ENCODE measurements at places on chromosomes 11 and 22.
A peak's percentile ranks its signal among the peaks of the same experiment; 100 is the strongest.

GRCh38 chr22:36904260-36904880 is 9.1 kb upstream of the CSF2RB start:
- DNase-seq = no peak

- DNase-seq = no peak
Observed at GRCh38 chr11:64015935-64016845, 19.5 kb upstream of the FLRT1 start.

DNA sequence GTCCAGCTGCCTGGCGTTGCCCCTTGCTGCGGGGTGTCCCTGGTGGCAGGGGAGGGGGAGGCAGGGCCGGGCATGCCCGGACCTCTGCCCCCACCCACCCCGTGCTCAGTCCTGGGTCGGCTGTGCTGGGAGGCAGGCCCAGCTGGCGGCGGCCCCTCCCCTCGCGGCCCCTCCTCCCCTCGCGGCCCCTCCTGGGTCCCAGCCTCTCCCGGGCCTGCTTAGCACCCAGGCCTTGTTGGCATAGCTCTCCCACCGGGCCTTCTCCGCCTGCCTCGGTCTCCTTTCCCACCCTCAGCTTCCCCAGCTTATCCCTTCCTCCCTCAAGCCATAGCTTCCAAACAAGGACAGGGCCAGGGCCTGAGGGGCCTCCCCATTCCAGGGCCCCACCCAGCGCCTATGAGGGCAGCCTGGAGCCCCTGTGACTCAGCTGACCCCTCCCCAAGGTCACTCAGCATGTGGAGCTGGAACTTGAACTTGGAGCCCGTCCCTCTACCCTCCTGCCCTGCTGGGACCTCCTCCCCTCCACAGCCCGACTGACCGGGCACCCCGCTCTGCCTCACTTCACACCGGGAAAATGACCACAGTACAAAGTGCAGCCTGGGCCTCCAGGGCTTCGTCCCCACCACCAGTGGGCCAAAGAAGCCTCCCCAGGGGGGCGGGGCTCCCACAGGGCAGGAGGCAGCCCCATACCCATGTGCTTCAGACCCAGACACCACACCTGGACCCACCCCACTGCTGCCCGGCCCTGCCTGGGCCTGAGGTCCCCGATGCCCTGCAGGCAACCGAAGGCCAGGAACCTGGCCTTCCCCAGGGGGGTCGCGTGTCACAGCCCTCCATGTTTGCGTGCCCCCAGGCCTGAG is 1.2 kb downstream of the EPS8L2 start:
- DNase-seq = no peak

DNA sequence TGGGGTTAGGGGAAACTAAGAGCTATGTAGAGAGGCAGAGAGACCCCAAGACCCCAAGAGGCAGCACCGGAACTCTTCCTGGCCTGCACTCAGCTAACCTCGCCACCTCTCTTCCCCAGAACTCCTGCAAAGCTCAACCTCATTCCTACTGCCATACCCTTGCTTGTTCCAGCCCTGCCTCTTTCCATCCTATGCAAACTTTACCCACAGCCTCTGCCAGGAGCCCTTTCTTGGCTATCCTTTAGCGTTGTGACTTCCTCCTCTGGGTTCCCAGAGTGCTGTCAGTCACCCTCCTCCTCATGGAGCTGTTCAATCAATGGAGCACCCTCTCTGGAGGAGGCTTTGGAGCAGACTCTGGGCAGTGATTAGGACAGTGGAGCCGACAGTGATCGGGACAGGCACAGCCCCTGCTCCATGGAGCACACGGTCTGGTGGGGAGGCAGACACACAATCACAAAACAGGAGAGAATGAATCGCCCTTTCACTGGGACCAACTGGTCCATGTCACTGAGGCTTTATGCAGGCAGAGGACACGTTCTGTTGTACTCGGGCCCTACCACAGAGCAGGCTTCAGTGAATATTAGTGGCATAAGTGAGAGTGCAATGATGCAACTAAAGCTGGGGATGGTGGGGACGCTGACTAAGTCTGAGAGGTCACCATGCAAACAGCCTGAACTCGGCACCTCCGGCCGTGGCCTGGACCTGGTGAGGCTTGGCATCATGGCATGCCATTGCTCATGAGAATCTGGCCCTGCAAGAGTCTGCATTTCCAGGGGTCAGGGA is 24.6 kb upstream of the P2RY2 start:
- DNase-seq = no peak

- peak; percentile 62 for DNase-seq
Observed at GRCh38 chr11:79321263-79321662, 119.6 kb downstream of the TENM4 start.

GRCh38 chr22:24128631-24129262 is 52.5 kb upstream of the SUSD2 start:
- no peak for DNase-seq

GRCh38 chr11:40337118-40337517 is 1122.3 kb downstream of the LRRC4C start:
- DNase-seq = no peak

DNA sequence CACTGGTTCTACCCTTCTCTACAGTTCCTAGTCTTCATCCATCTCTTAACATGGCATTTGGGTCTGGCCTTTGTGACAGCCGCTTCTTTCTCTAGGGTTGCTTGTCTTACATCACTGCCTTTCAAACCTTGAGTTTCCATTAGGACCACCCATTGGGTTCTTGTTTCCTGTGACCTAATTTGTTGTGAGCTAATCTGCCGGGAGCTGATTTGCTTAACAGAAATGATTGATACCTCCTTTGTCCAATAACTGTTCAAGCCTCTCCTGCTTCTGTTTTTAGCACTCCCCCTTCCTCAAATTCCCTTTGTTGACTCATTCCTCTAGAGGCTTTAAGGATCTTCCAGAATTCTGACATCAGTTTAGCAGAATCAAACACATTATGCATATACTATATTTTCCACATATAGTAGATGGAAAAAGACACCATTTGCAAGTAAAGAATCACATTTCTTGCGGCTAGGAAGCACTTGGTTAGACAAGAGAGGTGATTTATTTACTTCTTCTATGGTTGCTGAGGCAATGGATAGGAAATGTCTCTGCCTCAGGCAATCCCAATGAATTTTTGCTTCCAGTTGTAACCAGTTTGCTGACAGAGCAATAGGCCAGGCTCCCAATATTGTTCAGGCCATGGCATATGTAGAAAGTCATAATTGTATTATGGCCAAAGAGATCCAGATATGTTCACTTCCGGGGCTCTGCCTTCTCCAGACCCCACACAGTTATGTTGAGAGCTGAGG is 130.7 kb downstream of the SNX19 start:
- DNase-seq = peak; percentile 83

GRCh38 chr11:120773501-120774031 is 250.3 kb upstream of the TBCEL start:
- no peak for DNase-seq

DNA sequence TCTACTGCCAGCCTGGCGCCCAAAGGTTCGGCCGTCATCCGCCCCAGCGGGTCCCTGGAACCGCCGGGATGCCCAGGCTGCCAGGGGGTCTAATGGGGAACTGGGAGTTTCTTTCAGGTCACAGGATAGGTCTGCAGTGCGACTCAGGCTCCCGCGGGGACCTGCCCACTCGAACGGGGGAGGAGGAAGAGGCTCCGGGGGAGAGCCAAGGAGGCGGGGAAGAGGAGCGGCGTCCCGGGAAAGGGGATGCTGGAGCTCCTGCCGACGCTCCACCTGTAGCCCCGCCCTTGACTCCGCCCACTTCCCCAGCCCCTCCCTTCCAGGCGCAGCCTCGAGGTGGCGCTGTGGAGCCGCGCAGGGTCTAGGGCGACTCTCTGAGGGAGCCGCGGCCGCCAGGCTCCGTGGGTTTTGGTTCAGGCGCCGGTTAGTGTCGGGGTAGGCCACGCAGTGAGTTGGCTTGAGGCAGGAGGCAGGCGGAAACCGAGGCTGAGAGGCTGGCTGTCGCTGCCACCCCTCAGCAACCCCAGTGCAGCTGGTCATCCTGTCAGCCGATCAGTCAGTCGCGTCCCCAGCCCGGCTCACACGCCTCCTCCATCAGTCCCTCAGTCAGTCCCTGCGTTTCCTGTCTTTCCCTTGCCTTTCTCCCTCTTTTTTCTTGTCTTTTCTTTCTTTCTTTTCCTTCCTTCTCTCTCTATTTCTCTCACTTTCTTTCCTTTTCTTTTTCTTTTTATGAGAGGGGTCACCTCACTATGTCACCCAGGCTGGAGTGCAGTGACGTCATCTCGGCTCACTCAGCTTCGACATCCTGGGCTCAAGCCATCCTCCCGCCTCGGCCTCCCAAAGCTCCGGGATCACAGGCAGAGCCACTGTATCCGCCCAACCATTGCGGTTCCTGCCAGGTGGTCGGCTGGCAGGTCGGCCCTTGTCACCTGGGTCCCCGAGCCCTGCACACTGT is 26.4 kb downstream of the YWHAH start:
- peak; percentile 17 for DNase-seq

All from fibroblast of skin of left biceps (primary cell).